Eye (tissue), 1 donor: ENCODE measurements at places on chromosomes 3 and 15.

GRCh38 chr3:149163066-149163465, 33.6 kb downstream of the HPS3 start:
- DNase-seq: no peak

GRCh38 chr15:95726891-95727290, 603.6 kb upstream of the NR2F2 start:
- no peak for DNase-seq

DNA sequence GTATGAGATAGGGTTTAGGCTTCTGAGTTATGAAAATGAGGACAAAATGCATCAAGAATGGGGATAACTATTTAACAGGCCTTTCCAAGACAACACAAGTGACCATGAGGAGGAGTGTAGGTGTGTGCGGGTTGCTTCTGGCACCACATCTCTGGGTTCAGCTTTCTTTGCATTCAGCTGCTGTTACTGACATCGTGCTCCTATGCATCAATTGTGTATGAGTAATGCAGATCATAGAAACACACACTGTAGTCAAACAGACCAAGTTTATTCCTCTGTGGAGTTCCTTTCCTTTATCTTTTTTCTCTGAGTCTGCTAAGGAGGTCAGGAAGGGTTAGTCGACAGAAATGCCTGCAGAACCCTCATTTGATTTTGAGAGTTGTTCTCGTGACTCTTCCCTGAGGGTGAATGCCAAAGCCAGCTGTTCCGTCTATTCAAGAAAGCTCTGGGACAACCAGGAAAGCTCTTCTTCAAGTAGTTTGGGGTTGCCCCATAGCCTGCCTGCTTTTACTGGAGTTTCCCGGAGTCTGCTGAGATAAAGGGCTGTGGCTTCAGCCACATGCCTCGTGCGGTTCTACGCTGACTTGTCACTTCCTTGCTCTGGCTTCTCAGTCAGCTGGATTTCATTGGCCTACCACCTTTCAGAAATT, 136.7 kb upstream of the TLE3 start:
- DNase-seq: no peak

GRCh38 chr15:83123529-83123928, 16.1 kb downstream of the TM6SF1 start:
- DNase-seq: no peak

DNA sequence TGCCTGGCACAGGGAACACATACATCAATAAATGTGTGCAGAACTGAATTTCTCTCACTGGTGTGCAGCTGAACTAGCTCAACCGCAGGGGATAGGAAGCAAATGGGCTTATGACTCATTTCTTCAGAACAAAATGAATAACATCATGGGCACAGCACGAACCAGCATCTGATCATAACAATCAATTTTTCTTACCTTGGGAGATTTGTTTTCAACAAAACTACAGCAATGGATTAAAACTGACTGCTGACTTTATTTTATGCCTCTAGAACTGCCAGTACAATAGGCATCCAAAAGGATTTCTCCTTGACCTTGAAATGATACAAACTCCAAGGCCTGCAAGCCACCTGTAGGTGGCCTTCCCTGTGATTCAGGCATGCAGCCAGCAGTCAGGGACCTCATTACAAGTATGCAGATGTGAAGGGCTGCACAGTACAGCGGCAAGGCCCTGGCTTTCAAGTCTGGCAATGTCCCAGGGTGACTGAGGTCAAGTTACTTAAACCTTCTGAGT, 26.1 kb downstream of the TAMM41 start:
- peak; percentile 20 for DNase-seq

- no peak for DNase-seq
Measured at GRCh38 chr15:85133709-85134108, 152.1 kb downstream of the PDE8A start.

- DNase-seq: no peak
Measured at GRCh38 chr15:46354443-46354842, 719.6 kb downstream of the SQOR start.

GRCh38 chr3:171535133-171535532, 74.9 kb upstream of the TNIK start:
- DNase-seq: no peak

- DNase-seq: no peak
Measured at GRCh38 chr3:51929420-51930003, 12.2 kb downstream of the RRP9 start.

- DNase-seq: peak; percentile 50
Measured at GRCh38 chr3:127073941-127074820, 91.3 kb downstream of the PLXNA1 start.

DNA sequence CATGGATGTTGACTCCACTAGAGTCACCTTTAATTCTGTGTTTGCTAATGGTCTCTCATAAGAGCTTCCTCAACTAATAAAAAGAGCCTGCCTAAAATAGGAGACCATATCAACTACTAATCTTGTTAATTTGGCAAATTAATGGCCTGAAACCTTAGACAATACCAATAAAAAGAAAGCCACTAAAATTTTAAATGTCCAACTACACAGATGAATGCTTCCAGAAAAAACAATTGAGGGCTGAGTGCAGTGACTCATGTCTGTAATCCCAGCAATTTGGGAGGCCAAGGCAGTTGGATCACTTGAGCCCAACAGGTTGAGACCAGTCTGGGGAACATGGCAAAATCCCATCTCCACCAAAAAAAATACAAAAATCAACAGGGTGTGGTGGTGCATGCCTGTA, 230.9 kb downstream of the NSUN3 start:
- DNase-seq: no peak

DNA sequence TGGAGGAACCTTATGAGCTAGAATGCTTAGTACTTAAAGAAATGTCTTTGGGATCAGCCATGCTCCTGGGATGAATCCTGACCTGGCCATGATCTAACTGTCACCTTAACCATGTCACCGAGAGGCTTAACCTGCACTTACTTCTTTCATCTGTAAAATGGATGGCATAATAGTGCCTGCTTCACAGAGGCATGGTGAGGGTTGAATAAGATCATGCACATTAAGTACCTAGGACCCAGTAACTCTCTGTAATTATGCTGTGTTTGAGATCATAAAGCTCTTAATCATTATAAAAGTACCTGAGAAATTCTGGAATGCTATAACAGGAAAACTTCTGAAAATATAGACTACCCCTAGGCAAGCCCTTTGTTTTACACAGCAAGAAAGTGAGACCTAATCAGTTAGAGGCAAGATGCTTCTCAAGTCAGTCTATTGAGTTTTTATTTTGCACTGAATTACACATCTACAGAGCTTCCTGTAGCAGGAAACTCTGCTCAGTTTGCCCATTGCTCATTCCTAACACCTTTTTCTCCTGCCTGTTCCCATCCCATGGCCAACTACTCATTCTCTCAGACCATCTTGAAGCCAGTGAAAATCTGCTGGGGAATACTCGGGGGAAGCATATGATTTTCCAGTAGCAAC, 1015.5 kb upstream of the CFAP20DC start:
- no peak for DNase-seq

DNA sequence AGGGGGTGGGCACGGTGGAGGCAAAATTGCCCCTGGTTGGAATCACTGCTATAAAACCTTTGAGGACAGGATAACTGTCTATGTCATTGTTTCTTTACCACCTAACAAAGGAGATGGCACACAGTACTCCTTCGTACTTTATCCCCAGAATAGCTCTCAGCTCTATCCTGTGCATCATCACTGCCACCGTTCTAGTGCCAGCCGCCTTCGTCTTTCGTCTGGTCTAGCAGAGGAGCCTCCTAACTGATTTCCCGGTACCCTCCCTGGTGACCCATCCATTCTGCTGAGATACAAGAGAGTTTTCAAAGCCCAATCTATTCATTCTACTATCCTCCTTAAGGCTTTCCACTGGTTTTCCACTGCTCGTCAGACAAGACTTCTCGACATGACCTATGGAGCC, 67.9 kb upstream of the PRICKLE2 start:
- no peak for DNase-seq

- DNase-seq: no peak
Measured at GRCh38 chr15:90191344-90191687, 9.8 kb upstream of the SEMA4B start.

DNA sequence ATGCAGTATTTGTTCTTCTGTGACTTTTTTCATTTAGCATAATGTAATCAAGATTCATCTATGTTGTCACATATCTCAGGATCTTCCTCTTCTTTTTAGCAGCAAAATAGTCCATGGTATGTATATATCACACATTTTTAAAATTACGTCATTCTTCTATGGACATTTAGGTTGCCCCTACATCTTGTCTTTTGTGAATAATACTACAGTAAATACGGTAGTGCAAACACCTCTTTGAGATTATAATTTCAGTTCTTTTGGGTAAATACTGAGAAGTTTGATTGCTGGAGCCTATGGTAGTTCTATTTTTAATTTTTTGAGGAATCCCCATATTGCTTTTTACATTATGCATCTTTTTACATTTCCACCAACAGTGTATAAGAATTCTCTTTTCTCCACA, 1174.9 kb downstream of the NSUN3 start:
- DNase-seq: no peak

DNA sequence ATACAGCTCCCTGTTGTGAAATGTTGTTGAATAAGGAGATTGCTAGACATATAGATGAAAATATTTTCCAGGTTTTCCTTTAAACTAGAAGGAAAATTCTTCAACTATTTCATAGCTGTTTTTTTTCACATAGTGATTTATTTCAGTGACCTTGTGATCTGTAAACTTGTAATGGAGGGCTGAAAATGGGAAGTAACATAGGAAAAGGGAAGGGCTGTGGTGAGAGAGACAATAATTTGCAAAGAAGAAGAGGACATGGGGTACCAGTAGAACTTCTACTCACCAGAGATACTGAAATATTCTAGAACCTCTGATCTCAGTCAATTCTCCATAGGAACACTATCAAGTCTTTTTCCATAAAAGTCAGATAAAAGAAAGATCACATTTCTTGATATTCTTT, 60.4 kb downstream of the PLS1 start:
- no peak for DNase-seq

DNA sequence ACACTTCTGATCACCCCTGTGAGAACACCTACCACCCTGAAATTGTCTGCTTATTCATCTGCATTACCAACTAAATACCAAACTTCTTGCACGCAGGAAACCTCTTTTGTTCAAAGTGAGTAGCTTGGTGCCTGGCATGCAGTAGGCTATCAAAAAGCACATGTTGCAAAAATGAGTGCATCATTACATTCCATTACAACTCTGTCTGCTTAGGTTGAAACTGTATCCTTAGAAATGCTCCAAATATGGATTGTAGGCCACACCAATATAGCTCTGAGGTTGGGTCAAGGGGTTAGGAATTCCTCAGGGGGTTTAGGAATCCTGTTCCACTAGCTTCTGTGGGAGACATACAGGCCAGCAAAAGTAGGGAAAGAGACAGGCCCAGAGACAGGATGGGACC, 107.2 kb downstream of the THRB start:
- no peak for DNase-seq

GRCh38 chr3:158864492-158864891, 62.6 kb downstream of the MFSD1 start:
- no peak for DNase-seq
